ENCODE measurements at places on chromosomes 1 and 21.

- no peak for DNase-seq
Measured at GRCh38 chr1:79807816-79808215, 801.3 kb upstream of the ADGRL4 start.

GRCh38 chr1:38015978-38016725 is 3.6 kb downstream of the UTP11 start:
- peak; percentile 58 for DNase-seq

DNA sequence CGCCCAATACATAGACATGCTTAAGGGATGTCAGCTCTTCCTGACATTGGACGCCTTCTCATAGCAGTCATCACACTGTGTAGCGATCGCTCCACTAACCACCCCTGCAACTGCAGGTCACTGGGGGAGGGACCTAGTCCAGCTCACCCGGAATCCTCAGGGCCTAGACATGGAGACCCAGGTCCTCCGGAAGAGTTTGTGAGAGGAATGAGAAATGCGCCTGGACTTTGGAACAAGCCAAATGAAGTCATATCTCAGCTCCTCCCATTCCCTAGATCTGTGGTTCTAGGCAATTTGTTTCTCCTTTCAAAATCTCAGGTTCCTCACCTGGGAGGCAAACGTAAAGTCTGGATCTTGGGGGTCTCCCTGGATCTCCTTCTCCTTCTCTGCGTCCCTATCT is 253.3 kb downstream of the KAZN start:
- no peak for DNase-seq

- DNase-seq: no peak
Measured at GRCh38 chr1:102434421-102434820, 437.7 kb upstream of the OLFM3 start.

- DNase-seq: no peak
Measured at GRCh38 chr1:54953846-54954245, 26.6 kb upstream of the TMEM61 start.

DNA sequence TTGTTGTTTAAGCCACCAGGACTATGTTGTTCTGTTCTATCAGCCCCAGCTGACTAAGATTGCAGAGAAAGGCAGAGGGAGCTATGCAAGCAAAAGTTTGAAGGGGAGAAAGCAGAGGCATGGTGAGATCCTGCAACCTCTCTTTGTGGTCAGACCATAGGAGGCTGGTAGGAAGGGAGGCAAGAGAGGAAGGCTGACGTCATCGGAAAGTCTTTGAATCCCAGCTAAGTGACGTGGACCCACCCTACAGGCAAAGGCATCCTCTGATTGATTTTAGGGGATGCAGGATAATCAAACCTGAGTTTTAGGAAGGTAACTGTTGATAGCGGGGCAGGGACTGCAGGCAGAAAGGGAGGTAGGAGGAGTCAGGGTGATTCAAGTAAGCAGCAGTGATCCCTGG is 23.3 kb upstream of the TNNI1 start:
- no peak for DNase-seq

GRCh38 chr1:236836157-236836556 is 41.1 kb downstream of the MTR start:
- DNase-seq: no peak

GRCh38 chr1:168509210-168509609 is 34.6 kb downstream of the XCL2 start:
- DNase-seq: no peak

GRCh38 chr1:92989253-92989652 is 28.0 kb upstream of the DIPK1A start:
- no peak for DNase-seq

GRCh38 chr1:11813021-11813420 is 7.0 kb downstream of the CLCN6 start:
- no peak for DNase-seq

DNA sequence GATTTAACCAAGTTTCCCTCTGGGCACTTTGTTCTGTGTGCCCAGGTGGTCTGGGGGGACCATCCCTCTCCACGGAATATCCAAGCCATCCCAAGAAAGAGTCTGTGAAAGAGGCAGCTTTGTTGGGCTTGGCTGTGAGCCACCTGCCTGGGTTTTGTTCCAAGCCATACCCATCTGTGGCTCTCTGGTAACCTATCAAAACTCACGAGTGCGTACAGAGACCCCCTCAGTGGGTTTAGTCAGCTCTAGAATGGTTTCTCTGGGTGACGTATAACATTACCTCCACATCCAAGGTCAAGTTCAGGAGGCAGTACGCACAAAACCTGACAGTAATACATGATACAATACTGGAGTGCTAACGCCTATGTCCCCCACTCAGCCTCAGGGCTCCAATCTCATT is 54.2 kb downstream of the DNTTIP2 start:
- no peak for DNase-seq

DNA sequence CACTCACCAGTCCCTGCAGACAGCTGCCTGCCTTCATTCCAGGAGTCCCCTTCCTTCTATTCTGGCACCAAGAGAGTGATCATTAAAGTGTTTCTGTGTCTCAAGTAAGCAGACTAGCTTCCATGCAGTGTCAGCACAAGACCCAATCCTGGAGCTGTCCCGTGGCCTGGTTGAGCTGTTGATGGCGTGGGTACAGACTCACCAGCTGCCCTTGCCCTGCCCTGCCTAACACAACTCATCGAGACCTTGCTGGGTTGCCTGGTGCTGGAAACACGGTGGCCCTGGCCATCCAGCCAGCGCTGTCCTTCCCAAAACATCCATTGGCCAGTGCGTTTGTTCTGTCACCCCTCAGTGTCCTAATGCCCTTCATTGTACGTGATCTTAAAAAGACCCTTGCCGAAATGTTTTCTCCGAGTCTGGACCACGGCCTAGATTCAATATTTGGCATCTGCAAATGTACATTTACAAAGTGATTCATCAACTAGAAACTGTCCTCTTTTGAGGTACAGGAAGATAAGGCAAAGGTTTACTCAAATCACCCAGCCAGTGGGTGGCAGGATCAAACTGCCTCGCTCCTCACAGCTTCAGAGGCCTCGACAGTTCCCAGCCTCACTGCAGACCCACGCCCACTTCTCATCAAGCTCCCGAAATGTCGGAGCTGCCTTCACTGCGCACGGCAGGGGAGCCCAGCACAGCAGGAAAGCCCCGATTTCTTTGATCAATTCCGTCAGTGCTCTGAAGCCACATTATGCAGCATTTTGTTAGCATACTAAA is 494.2 kb downstream of the KIF26B start:
- no peak for DNase-seq

GRCh38 chr1:86687595-86687994 is 16.8 kb upstream of the SH3GLB1 start:
- DNase-seq: no peak

DNA sequence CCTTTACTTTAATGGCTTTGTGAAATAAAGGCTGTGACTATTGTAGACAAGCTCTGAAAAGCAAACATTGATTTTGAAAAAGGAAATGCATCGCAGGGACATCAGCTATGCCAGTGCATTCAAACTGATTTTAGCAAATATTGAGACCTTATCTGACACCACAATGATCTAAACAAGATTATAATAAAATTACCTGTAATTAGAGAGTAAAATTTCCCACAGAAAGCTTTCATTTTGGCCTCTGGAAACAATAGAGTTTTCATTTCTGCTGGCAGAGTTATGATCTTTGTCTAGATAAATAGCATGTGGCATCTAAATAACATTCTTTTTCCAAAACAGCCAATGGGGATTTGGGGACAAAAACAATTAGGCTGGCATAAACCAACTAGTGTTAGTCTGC is 650.4 kb upstream of the PRMT6 start:
- DNase-seq: no peak

DNA sequence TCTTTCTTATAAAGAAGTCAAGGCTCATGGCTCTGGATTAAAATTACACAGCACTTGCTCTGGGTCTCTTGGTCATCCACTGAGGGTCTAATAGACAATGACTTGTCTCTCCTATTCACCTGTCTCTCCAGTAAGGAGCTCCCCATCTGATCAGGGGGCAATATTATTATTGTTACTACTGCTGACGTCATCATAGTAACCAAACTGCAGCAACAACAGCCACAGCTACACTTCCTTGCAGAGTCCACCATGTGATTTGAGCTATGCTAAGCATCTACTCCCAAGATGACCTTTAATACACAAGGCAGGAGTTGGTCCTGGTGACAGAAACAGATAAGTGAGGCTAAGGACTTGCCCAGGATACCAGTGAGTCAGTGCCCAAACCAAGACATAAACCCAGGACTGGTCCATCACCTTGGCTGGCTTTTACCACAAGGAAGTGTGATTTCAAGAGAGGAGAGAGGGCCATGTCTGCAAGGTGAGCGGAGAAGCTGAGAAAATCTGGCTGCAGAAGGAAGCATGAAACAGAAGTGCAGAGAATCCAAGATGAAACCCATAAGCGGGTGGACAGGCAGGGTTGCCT is 602.5 kb downstream of the PTPRU start:
- DNase-seq: no peak

GRCh38 chr1:9093091-9093490 is 23.7 kb upstream of the SLC2A5 start:
- no peak for DNase-seq

DNA sequence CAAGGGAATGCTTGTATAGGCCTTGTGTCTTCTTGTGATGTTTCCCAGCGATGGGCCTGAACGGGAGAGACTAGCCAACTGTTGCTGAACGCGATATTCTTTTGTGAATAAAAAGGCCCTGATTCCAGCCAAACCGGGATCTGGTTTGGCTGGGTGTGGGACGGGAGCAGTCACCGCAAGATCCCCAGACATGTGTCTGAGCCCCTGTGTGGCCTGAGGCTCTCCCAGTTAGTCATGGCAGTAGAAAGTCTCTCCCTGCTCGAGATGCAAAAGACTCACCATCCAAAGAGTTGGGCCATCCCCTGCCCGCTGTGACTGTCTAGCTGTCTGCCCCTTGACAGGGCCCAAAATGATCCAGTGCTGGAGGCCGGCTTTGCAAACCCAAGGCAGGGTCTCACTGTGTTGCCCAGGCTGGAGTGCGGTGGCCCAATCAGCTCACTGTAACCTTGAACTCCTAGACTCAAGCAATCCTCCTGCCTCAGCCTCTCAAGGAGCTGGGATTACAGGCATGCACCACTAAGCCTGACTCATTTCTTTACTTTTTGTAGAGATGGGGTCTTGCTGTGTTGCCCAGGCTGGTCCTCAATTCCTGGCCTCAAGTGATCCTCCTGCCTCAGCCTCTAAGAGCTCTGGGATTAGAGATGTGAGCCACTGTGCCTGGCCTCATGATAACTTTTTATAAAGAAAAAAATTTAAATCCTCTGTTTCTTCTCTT is 56.4 kb downstream of the KIF26B start:
- no peak for DNase-seq

DNA sequence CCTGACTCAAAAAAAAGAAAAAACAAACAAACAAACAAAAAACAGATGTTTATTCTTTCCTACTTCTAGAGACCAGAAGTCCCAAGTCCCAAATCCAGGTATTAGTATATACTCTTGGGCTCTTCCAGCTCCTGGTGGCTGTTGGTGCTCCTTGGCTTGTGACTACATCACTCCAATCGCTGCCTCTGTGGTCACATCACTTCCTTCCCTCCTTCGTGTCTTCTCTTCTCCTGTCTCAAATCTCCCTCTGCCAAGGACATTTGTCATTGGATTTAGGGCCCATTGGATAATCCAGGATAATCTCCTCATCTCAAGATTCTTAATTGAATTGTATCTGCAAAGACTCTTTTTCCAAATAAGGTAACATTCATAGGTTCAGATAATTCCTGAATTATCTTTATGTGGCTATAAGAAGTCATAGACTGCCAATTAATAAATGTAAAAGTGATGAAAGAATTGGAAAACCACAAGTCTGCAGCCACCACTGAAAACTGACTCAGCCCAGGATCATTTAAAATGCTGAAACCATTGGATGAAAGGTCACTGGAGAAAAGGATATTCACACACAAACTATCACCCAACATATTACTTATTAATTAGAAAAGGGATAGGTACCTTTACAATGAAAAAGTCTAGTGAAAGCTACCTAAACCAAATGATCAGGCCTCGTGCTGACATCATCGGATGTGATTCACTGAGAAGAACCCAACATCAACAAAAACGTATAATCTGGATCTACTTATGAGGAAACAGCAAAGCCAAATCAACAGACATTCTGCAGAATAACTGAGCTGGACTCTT is 67.1 kb downstream of the ZNF281 start:
- DNase-seq: no peak

- no peak for DNase-seq
Measured at GRCh38 chr1:8089535-8090228, 63.6 kb upstream of the ERRFI1 start.

DNA sequence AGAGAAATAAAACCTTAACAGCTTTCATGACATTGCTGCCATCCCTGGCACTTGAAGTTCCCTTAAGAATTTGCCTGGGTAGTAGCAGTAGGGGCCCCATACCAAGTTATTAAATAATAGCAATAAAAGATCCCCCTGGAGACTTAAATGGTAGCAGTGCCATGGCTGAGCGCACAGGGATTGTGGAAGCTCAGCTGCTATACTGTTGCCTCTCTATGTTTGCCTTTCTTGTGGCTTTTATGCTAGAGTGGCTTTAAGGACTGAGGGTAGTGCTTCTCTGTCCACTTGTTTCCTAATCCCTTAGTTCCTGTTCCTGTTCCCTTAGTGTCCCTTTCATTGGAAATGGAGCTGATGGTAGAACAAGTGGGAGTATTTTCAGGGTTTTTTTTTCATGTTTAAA is 42.1 kb downstream of the NCF2 start:
- no peak for DNase-seq

GRCh38 chr1:28213315-28213714 is 19.5 kb downstream of the DNAJC8 start:
- DNase-seq: no peak

DNA sequence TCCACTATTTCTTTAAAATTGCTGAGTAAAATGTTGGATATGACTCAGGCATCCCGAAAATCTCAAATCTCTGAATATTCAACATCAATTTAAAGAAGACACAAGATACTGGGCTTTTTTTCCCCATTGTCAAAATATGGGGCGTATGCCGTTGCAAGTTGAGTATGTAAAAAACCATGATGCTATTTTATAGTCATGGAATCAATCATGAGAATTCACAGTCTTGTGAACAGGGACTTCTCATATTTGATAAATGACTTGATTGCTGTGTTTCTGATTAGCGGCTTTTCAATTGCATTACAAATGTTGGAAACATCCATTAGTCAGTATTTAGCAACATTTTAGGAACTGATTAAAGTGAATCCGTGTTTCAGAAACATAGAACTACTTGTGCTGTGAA is 45.3 kb downstream of the SETD4 start:
- DNase-seq: no peak

DNA sequence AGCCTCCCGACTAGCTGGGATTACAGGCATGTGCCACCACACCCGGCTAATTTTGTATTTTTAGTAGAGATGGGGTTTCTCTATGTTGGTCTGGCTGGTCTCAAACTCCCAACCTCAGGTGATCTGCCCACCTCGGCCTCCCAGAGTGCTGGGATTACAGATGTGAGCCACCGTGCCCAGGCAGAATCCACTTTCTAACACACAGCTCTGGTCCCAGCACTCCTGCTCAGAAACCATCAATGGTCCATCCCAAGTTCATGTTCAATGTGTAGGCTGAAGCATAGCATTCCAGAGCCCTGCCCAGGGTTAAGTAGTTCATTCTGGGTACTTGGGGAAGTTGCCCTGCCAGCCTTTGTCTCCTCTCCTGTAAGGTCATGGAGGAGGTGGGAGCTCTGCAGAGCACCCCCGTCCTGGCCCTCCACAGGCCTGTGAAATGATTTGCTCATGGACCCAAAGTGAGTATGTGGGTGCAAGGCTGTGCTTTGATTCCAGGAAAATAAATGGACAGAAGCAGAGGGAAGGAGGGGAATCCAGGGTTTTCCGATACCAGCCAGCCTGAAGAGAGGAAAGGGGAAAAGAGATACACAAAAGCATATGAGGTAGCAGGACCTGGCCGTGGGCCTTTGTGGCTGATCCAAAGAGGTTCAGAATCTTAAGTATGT is 55.2 kb downstream of the NENF start:
- DNase-seq: no peak

- no peak for DNase-seq
Measured at GRCh38 chr1:81443288-81443687, 357.4 kb upstream of the ADGRL2 start.
